ENCODE measurements at places on chromosomes 2 and 18.

GRCh38 chr2:60394463-60394862, 159.0 kb downstream of the BCL11A start:
- no peak overlapping the region for H3K4me3 ChIP-seq
- H3K27ac ChIP-seq: no peak overlapping the region
- H3K36me3 ChIP-seq: no peaks in the 10 kb centered on the region
- H3K4me1 ChIP-seq: no peaks in the 10 kb centered on the region
- no peaks in the 10 kb centered on the region for H3K27me3 ChIP-seq

GRCh38 chr2:20422402-20423271, 24.2 kb upstream of the RHOB start:
- no peaks in the 10 kb centered on the region for H3K36me3 ChIP-seq
- no peak for DNase-seq
- peaks cover 26% of the 10 kb centered on the region for H3K4me1 ChIP-seq
- H3K4me3 ChIP-seq: no peak overlapping the region

DNA sequence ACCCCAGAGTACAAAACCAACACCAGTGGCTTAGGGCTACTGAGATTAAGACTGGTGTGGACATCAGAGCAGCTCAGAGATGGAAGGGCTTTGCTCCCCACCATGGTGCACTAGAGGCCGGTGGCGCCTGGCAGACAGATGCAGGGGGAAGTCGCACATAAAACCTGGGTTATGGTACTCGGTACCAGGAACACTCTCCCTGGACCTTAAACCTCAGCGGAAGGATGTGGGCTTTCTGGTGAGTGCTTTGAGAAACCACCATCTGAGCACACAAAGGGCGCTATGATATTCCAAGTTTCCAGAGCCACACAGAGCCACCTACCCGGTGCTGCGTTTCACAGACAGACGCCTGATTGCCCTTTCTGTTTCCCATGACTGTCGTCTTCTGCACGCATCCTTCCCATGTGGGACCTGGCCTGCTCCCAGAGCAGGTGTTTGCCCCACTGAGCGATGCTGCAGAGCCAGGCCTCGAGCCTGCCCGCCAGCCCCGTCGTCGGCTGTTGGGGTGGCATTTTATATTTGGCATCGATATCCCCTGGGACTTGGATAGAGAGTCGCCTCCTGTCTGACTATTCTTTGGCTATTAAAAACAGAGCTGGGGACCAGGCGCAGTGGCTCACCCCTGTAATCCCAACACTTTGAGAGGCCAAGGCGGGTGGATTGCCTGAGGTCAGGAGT, 89.5 kb upstream of the ODC1 start:
- peaks cover 24% of the 10 kb centered on the region for H3K4me1 ChIP-seq
- no peaks in the 10 kb centered on the region for H3K36me3 ChIP-seq
- DNase-seq: no peak
- H3K27ac ChIP-seq: peak overlapping the region; percentile 19
- no peaks in the 10 kb centered on the region for H3K27me3 ChIP-seq
- H3K4me3 ChIP-seq: no peak overlapping the region

DNA sequence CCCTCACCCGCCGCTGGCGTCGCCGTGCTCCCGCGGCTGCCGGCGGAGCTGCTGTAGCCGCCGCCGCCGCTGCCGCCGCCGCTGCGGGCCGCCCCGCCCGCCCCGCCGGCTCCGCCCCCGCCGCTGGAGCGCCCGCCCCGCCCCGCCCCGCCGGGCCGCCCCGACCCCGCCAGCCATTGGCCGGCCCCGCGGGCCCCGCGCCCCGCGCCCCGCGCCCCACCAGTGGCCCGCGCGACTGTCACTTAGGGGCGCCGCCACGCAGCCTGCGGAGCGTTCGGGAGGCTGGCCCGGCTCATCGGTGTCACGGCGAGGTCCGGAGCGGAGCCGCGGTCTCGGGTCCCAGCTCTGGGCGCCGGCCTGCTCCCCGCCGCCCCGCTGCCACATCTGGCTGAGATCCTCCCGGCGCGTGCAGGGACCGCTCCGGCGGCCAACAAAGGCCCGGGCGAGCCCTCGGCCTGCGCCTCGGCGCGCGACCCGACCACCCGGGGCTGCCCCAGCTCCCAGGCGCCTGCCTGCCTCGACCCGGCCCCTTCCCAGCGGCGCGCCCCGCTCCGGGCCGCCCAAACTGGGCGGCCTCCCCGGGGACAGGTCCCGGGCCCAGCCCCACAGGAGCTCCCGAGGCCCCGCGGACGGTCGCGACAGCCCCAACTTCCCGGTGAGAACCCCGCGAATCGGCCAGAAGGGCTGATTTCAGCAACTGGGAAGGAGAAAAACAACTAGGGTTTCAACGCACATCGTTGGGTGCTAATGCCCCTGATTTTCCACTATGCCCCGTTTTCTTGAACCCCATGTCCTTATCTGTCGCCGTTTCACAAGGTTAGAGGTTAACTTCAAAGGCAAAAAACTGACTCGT, at the start of gene MGAT4A:
Gene MGAT4A (minus strand): TSS at position 92 of the 853 bp plus-strand sequence. CDS start 4,800 bp downstream, outside the sequence.
- peak within 1 kb of the TSS; percentile 93 for H3K4me3 ChIP-seq
- DNase-seq: peak; percentile 47
- H3K27ac ChIP-seq: peak within 1 kb of the TSS; percentile 78

- no peaks in the 10 kb centered on the region for H3K27me3 ChIP-seq
- no peak overlapping the region for H3K27ac ChIP-seq
- DNase-seq: no peak
These were observed 28.9 kb upstream of the CNOT11 start for GRCh38 chr2:101223814-101224231.
